ENCODE measurements at places on chromosomes 16 and 17. TPM values are rescaled to one million over a fixed set of nuclear protein-coding genes. Genes with fewer than 3 reads are reported as not detected.
A peak's percentile ranks its signal among the peaks of the same experiment; 100 is the strongest.

Gene CD300H
- total RNA-seq, result not detected

Gene PRR15L
- not detected for total RNA-seq

Gene EEF2K
- total RNA-seq, result 36.7 TPM

Gene CHRNE
- 0.40 TPM for total RNA-seq

Gene PMFBP1
- 2.1 TPM for total RNA-seq

Gene TAOK2
- total RNA-seq, result 55.3 TPM

Gene CD7
- 417 TPM for total RNA-seq

Gene OR2C1
- total RNA-seq, result not detected

Gene LGALS9
- 150 TPM for total RNA-seq

Gene CBX2
- 5.3 TPM for total RNA-seq

Gene EVI2B
- total RNA-seq, result 49.4 TPM

Gene VAMP2
- 68.9 TPM for total RNA-seq

Gene ENO3
- total RNA-seq, result 27.7 TPM

Gene TMEM106A
- 23.1 TPM for total RNA-seq

Gene FMNL1
- 482 TPM for total RNA-seq

DNA sequence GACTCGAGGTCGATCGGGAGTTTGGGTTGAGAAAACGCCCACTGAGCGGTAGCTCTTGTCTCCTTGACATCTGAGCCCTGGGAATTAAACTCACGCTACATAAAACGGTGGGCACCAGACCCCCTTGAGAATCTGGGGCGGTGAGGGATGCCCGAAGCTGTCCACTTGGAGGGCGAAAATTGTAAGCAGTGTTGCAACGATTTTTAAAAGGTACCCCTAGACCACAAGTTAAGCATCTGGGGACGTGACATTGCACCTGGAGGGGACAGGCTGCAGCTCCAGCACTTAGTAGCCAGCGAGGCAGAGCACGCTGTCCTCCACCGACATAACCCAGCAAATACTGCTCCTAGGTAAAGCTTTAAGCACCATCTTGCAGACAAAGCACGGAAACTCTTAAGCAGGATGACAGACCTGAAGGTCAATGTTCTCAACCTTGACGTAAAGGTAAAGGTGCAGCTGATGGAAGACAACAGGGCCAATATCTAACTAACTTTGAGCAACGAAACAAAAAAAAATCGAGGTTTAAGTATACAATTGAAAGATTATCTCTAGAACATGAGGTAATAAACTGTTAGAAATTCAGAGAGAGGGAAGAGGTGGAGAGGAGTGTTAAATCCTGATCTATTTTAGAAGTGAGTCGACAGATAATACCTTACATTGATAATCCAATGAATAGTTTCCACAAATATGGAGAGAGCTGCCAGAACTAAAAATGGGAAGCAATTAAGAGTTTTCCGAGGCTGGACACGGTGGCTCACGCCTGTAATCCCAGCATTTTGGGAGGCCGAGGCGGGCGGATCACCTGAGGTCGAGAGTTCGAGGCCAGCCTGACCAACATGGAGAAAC lies 921 bp upstream of the CDR2 start:
- DNase-seq, result no peak

DNA sequence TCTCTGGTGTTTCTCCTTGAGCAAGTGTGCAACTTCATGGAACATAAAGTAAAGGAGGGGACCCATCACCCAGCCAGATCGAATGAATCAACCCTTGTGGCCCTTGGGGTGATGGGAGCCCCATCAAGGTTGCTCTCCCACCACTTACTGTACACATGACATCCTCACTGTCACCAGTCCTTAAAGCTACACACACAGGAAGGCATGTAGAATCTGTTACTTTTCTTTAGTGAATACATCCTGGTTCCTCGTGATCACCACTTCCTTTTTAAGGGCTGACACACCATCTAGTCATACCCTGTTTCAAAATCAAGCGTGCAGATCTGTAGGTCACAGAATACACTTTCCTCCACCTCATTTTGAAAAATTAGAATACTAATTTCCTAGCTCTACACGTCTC lies 22.6 kb upstream of the MPHOSPH6 start:
- DNase-seq, result peak; percentile 53

- DNase-seq, result no peak
Observed at GRCh38 chr17:62062944-62063343, 2.1 kb downstream of the MED13 start.

GRCh38 chr16:86502856-86503748 lies 7.2 kb upstream of the FOXF1 start:
- no peak for DNase-seq

DNA sequence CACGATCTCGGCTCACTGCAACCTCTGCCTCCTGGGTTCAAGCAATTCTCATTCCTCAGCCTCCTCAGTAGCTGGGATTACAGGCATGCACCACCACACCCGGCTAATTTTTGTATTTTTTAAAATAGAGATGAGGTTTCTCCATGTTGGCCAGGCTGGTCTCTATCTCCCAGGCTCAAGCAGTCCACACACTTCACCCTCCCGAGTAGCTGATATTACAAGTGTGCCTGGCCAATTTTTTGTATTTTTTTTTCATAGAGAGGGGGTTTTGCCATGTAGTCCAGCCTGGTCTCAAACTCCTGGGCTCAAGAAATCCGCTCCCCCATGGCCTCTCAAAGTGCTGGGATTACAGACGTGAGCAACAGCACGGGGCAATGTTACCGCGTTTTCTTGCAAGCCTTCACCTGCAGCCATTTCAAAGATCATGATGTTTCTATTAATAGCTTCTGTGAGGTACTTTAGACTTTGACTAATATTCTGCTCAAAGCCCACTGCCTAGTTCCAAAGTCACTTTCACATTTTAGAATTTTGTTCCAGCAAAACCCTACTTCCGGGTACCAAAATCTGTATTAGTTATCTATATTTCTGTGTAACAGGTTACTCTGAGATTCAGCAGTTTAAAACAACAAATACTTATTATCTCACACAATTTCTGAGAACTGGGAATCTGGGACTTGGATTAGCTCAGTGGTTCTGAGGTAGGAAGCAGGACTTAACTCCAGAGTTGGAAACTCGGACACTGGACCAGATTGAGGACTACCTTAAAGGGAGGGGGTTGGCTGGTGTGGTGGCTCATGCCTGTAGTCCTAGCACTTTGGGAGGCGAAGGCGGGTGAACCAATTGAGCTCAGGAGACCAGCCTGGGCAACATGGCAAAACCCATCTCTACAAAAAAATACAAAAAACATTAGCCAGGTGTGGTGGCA lies 12.0 kb upstream of the MED13 start:
- no peak for DNase-seq

DNA sequence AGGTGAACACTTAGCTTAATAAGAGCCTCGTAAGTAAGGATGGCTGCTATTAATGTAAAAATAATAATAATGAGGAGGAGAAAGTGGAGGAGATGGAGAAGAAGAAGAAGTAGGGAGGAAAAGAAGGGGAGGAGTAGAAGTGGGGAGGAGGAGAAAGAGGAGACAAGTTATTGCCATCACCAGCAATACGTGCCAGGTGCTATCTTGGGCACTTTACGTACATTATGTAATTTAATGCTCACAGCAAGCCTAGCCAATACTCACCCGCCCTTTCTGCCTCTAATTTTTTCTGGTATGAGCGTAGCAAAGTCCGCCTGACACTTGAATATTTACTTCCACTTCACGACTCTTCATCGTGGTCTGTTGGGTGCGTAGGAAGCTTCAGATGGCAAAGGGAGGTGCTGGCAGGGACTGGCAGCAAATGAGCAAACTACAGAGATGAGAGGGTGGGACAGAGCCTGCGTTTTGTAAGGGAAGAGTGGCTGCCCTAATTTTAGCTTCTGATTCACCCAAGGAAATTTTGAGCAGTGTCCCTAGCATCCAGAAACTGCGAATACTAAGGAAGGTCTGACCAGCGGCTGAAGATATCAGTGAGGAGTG lies 42.1 kb upstream of the CDH13 start:
- no peak for DNase-seq

GRCh38 chr16:87141402-87141801 lies 175.8 kb downstream of the C16orf95 start:
- no peak for DNase-seq

GRCh38 chr17:8893621-8894201 lies 26.2 kb upstream of the PIK3R6 start:
- no peak for DNase-seq

- no peak for DNase-seq
Observed at GRCh38 chr17:39820987-39821386, 43.1 kb downstream of the IKZF3 start.

GRCh38 chr16:24747441-24747840 lies 18.0 kb downstream of the TNRC6A start:
- DNase-seq, result no peak

GRCh38 chr17:7380321-7380720 lies 568 bp upstream of the TNK1 start:
- no peak for DNase-seq

DNA sequence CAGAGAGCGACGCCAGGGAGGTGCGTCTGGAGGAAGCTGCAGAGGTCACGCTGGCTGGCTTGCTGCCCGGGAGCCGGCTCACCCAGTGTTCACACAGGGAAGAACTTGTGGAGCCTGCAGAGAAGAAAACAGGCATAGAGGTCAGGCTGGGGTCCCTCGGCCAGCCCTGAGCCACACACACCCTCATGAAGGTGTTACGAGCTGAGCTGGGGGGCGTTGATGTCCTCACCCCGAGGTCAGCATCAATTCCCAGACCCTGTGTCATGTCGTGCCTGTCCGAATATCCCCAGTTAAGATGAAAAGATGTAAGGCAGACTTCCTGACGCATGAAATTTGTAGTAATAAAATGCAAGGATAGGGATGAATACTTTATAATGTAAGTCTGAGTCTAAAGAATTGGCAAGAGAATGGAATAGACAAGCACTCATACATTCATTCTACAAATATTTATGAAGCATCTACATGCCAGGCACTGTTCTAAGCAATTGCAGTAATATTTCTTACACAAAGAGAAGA lies 77.1 kb downstream of the USP31 start:
- no peak for DNase-seq

DNA sequence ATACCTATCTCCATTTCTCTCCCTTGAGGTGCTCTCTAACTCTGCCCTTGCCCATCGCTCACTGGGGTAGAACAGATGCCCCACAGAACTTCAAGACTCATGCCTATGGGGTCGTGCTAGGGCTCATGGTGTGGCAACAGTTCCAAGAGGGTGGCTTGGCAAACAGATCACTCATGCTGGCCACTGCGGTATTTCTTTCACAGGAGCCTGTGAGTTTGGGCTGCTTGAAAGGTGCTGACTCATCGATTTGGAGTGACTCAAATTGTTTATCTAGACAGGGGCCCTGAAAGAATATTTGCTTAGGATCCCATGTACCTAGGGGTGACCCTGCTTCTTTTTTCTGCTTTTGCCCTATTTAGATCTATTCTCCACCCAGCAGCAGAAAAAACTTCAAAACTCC lies 69.9 kb downstream of the IRX5 start:
- no peak for DNase-seq

DNA sequence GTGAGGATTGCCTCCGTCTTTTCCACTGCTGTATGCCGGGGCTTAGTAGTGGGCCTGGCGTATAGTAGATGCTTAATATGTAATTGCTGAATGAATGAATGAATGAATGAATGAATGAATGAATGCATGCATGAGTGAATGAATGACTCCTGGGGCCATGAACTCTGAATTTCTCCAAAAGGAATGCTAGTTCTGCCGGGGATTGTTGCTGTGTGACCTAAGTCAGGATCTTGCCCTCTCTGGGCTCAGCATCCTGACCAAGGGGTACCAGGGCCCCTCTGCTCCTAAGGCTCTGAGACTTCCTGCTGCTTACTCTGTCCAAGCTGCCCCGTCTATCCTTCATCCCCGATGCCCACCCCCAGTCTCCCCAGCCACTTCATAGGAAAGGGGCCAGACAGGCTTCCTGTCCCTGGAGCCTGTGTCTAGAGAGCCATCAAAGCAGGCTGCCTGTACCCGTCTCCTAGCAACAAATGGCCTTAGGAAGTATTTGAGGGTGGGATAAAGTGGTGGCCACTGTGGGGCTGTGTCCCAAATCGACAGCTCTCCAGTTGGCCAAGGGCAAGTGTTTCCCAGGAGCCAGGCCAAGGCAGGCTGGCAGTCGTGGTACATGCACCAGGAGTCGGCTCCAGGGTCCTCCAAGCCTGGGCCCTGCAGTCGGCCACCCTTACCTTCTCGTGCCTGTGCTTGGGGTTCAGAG lies 11.6 kb upstream of the MPRIP start:
- no peak for DNase-seq

DNA sequence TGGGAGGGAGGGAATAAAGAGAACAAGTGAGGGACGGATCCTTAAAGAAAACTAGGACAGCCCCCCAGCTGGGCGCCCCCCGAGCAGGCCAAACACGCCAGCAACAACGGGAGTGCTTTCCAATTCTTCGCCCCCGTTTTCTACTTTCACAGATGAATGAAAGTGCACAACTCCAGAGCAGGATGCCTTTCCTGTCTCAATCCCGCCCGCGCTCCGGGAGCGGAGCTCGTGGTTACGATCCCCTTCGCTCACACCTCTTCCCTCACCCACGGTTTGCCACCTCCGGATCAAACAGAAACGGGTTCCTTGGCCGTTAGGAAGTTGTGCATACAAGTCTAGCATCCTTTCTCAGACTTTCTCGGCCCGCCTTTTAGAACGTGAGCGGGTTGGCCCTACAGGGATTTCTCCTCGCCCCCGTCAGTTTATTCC lies 680 bp downstream of the SKA2 start:
- DNase-seq, result peak; percentile 68

GRCh38 chr16:48948911-48949310 lies 332.7 kb downstream of the CBLN1 start:
- DNase-seq, result no peak

GRCh38 chr17:79624718-79625478 lies 14.0 kb upstream of the RBFOX3 start:
- DNase-seq, result peak; percentile 15

GRCh38 chr17:8997994-8998628 lies 23.2 kb upstream of the NTN1 start:
- DNase-seq, result peak; percentile 83

GRCh38 chr16:89909777-89910716 lies 8.6 kb upstream of the MC1R start:
- DNase-seq, result peak; percentile 78

DNA sequence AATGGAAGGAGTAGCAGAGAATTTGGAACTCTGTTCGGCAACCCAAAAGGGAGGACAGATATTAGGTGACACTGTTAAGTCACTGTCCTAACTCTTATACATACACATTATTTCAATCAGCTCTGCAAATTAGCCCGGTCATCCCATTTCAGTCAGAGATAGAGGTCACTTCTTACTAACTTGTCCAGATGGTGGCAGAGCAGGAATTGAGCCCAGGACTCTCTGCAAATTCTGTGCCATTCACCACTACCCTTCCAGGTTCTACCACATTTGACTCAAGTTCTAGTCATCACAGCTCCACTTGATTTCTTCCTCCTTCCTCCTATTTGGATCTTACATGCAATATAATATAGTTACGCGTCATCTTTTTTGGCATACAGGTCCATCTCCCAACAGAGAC lies 35.9 kb upstream of the NUDT7 start:
- DNase-seq, result no peak

- no peak for DNase-seq
Observed at GRCh38 chr17:40130352-40131042, 8.7 kb downstream of the MSL1 start.

DNA sequence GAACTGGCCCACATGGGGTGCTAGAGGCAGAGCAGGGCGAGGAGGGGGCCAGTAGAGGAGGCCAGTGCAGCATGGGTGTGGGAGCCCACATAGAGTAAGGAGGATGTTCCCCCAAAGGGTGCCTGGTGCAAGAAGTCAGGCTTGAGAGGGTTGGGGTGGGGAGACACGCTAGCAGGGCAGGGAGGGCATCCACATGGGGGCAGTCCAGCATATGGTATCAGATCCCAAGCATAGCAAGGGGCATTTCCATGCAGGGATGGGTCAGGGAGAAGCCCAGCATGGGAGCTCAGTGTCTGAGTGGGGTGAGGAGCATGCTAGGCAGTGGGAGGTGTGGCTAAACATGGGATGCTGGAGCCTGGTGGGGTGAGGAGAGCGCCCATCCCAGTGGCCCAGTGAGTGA lies 213.7 kb downstream of the COPRS start:
- no peak for DNase-seq

All from activated CD8-positive, alpha-beta memory T cell treated with anti-CD3 and anti-CD28 coated beads, Interleukin-2, amount 10 ng/mL, durations not matched to agents 7 days and 5 days (primary cell).